Endothelial cell (in vitro differentiated cells): ENCODE measurements at places on chromosomes 1 and 21. TPM values are rescaled to one million over a fixed set of nuclear protein-coding genes. Genes with fewer than 3 reads are reported as not detected.

- no peak for DNase-seq
- peaks cover 13% of the 10 kb centered on the region for H3K4me1 ChIP-seq
- H3K36me3 ChIP-seq, result peaks cover 6% of the 10 kb centered on the region
- H3K27me3 ChIP-seq, result peaks cover 5% of the 10 kb centered on the region
- H3K4me3 ChIP-seq, result no peak overlapping the region
Observed at GRCh38 chr1:14996133-14997050, 157.2 kb upstream of the TMEM51 start.

MYBPH gene
- total RNA-seq, result not detected

GJB5 gene
- not detected for total RNA-seq

DNA sequence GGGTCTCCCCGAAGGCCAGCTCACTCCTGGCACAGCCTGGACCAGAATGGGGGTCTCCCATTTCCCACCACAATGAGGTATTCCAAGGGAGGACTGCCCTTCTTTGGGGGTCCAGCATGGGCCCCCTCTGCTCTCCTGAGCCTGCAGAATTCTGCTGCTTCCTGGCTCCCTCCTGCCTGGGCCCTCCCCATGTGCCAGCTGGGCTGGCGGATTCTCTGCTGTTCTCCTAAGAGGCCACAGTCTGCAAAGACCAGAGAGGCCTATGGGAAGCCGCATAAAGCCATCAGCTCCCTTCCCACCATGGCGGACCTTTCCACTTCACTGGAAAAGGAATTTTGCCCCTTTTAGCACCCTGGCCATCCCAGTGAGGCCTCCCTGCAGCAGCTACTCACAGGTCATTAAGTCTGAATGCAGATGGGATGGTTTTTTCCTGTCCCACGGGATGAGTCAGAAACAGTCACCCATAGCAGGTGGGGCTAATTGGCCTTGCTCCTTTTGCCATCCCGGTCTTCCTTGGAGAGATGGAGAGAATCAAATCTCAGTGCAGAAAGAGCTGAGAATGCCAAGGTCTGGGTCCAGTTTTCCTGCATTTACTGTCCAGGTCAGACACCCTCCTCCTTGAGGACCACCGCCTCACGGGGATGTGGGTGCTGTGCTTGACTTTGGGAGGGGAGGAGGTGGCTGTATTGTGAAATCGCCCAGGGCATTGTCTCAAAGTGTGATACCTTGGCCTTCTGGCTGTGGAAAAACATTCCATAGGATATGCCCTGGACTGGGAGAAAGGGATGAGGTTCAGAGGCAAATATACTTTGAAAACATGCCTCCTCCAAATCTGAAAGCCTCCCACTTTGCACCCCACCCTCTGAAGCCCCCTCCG is 23.2 kb downstream of the MYBPH start:
- peaks cover 60% of the 10 kb centered on the region for H3K4me1 ChIP-seq
- H3K4me3 ChIP-seq, result no peak overlapping the region
- no peak overlapping the region for H3K27ac ChIP-seq
- peaks cover 5% of the 10 kb centered on the region for H3K36me3 ChIP-seq

GRCh38 chr1:161491472-161491871 is 13.8 kb upstream of the FCGR2A start:
- no peak overlapping the region for H3K27ac ChIP-seq
- H3K4me1 ChIP-seq, result peaks cover 9% of the 10 kb centered on the region
- H3K27me3 ChIP-seq, result no peaks in the 10 kb centered on the region
- no peak overlapping the region for H3K4me3 ChIP-seq
- H3K36me3 ChIP-seq, result no peaks in the 10 kb centered on the region

C4BPA gene
- not detected for total RNA-seq

DNA sequence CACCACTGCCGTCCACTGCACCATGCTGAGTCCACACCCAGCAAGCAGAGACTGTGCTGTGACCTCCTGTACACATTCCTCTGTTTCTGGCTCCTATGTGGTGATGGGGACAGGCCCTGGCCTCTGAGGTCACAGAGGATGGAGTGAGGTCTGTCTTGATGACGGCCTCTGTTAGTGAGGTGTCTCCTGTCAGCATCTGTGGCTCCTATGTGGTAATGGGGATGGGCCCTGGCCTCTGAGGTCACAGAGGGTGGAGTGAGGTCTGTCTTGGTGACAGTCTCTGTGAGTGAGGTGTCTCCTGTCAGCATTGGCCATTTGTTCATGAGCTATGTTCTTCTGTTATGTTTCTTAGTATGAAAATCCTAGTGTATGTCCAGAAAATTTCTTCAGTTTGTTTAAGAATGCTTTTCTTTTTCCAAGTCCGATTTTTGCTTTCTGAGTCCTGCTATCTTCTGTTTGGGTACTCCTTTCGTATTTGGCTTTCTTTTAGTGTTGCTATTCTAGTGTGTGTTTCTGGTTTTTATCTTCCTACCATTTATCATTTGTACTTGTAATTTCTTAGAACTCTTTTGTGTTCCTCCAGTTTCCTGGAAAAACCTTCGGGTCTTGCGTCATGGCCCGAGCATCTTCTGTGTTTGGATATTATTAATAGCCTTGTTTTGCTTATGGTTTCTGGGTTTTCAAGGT is 13.4 kb downstream of the SNAP47 start:
- peaks cover 14% of the 10 kb centered on the region for H3K36me3 ChIP-seq
- peaks cover 10% of the 10 kb centered on the region for H3K27me3 ChIP-seq
- H3K4me1 ChIP-seq, result no peaks in the 10 kb centered on the region
- H3K4me3 ChIP-seq, result no peak overlapping the region

TMPRSS15 gene
- total RNA-seq, result not detected

HOOK1 gene
- total RNA-seq, result 8.2 TPM

DNA sequence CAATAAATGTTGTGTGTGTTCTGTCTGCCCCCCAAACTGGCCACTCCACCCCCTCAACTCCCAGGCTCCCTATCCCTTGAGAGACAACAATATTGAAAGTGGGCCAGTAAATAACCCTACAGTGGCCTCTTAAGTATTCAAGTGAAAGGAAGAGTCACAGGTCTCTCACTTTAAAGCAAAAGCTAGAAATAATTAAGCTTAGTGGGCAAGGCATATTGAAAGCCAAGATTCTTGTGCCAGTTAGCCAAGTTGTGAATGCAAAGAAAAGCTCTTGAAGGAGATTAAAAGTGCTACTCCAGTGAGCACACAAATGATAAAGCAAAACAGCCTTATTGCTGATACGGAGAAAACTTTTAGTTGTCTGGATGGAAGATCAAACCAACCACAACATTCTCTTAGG is 158.4 kb downstream of the GABPA start:
- peaks cover 60% of the 10 kb centered on the region for H3K36me3 ChIP-seq
- peak overlapping the region; percentile 52 for H3K4me3 ChIP-seq
- H3K4me1 ChIP-seq, result peaks cover 28% of the 10 kb centered on the region
- H3K27me3 ChIP-seq, result peaks cover 10% of the 10 kb centered on the region
